Pancreas (tissue), 10 donors: ENCODE measurements at places on chromosomes 3 and 15. TPM values are rescaled to one million over a fixed set of nuclear protein-coding genes. Genes with fewer than 3 reads are reported as not detected.

- DNase-seq = no peak
- H3K4me3 ChIP-seq = no peak overlapping the region
- no peak overlapping the region for H3K27ac ChIP-seq
- peaks cover 3% of the 10 kb centered on the region for H3K4me1 ChIP-seq
Observed at GRCh38 chr3:185149591-185149990, 3.3 kb downstream of the C3orf70 start.

DNA sequence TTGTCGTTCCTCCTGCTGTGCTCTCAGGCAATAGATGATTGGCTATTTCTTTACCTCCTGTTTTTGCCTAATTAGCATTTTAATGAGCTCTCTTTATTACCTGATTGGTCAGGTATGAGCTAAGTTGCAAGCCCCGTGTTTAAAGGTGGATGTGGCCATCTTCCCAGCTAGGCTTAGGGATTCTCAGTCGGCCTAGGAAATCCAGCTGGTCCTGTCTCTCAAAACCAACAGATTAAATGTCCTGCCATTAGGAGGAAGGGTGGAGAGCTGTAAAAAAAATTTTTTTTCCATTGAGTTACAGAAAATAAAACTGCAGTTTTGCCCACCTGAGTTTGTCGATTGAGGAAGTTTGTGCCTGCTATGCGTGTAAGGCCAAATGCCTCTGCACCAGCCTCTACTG lies 5.4 kb upstream of the ACSBG1 start:
- no peaks in the 10 kb centered on the region for H3K4me1 ChIP-seq
- H3K27me3 ChIP-seq = no peaks in the 10 kb centered on the region
- no peak overlapping the region for H3K4me3 ChIP-seq
- H3K27ac ChIP-seq = no peak overlapping the region

Gene NAALADL2
- total RNA-seq = 6.3 TPM

- no peak overlapping the region for H3K27ac ChIP-seq
- no peak overlapping the region for H3K4me3 ChIP-seq
- H3K36me3 ChIP-seq = no peaks in the 10 kb centered on the region
- no peaks in the 10 kb centered on the region for H3K27me3 ChIP-seq
- no peak for DNase-seq
- H3K4me1 ChIP-seq = no peaks in the 10 kb centered on the region
Observed at GRCh38 chr3:177220136-177220974, 23.1 kb upstream of the TBL1XR1 start.

Gene TUSC7
- not detected for total RNA-seq

DNA sequence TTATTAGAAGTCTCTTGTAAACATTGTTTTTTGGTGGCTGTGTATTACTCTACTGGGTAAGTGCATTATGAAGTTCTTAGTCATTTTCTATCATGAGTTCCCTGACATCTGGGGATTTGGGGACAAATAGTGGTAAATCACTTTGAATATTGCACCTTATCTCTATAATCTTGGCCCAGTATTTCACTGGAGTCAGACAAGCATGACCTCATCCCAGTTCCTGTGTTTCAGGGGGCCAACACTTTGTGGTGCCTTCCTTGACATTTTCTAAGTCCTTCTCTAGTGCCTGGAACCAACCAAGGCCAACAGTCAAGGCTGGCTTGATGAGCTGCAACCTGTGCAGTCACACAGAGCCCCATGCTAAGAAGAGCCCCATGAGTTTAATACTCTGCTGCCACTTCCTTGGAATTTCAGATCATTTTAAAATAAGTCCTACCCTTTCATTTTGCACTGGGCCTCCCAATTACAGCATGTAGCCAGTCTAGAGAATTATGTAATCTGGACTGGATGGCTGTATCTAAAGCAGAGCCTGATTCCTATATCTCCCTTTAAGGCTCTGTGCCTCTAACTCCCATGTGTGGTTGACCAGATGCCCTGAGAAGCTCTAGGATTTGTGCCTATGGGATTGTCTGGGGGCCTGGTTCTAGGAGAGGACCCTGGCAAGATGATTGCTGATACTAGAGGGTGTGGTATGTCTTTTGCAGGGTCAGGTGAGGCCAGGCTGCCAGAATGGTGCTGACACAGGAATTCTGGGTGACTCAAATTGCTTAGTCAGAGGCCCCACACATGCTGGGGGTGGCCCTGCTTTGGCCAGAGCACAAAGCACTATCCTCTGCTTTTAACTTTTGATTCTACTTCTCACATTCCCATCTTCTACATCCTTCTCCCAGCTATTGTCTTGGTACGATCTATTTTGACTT lies 319.6 kb upstream of the TBC1D5 start:
- peaks cover 5% of the 10 kb centered on the region for H3K4me1 ChIP-seq
- H3K27ac ChIP-seq = no peak overlapping the region
- H3K27me3 ChIP-seq = no peaks in the 10 kb centered on the region
- no peak for DNase-seq
- no peak overlapping the region for H3K4me3 ChIP-seq
